ENCODE measurements at places on chromosomes 3 and 15.

- DNase-seq: peak; percentile 18
Observed at GRCh38 chr15:68407886-68408881, 23.8 kb downstream of the ITGA11 start.

DNA sequence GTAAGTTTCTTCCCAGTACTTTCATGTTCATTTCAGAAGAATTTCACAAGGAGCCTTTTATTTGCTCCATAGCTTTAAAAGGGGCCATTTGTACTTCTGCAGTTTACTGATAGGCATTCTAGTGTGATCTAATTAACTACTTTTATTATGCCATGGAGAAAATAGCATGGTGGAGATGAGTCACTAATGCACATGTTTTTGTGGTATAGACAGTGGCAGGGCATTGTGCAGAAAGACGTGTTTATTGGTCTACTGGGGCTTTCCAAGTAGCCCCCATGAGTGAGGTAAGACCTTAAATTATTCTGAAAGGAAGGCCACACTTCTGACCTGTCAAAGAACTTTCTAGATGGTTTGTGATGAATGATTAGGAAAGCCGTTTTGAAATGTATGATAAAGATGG is 810.0 kb upstream of the NR2F2 start:
- DNase-seq: no peak

DNA sequence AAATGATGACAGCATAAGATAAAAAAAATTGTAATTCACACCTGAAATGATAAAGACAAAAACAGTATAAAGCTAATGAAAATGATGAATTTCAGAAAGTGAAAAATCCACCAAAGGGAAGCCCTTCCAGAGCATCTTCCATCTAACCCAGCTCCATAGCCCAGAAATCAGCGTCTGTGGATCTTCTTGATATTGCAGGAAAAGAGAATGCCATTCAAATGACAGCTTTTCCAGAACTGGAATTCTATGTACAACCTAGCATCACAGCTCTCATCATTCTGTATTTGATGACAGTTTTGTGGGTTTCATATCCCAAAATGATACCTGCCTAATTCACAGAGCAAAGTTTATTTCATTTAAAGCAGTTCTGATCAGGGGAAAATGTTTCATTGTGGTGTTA is 267.3 kb downstream of the FHIT start:
- DNase-seq: no peak

GRCh38 chr15:22978691-22979237 is 1.4 kb downstream of the CYFIP1 start:
- no peak for DNase-seq

GRCh38 chr3:169071003-169071402 is 592.5 kb downstream of the MECOM start:
- no peak for DNase-seq

Data from ecto neural progenitor cell (in vitro differentiated cells).